ENCODE measurements at places on chromosomes 7 and 10. TPM values are rescaled to one million over a fixed set of nuclear protein-coding genes. Genes with fewer than 3 reads are reported as not detected.

DNA sequence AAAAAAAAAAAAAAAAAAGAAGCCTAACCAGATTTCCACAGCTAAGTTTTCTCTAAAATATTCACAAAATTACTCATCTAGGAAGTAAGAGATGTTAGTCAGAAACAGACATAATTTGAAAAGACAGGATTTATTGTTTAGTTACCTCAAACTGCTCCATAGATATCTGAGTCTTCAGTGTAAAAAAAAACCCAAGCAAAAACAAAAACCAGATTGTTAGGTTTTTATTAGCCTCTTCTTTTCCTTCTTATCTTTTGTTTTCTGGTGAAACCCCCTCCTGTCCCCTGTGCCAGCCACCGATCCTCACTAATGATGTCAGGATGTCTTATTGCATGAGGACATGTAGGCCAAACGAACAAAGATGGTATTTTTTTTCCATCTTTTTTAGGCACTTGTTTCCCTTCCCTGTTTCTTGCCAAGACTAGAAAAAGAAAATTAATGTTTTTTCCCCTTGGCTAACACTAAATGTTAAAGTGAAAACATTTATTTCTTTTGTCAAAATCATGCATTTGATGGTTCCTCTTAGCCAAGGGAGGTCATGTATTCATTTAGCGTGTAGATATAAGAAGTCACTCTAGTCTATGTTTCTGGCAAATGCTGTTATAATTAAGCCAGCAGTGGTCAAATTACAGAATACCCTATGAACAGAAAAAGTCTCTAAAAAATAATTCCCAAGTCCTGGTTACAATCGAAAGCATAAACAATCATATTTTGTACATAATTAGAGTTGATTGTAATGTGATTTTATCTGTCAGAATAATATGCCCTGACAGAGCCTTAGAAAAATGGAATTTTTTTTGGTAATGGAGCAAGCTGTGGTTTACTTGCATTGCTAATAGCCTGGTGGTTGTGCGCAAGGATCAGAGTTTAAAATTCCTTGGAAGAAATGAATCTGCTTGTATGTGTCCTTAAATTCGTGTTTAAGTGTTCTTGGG, 702.4 kb upstream of the FZD8 start:
- DNase-seq, result no peak

GRCh38 chr7:1890289-1891235, 220.5 kb downstream of the ELFN1 start:
- no peak for DNase-seq

- no peak for DNase-seq
Observed at GRCh38 chr7:118202061-118202460, 18.1 kb downstream of the LSM8 start.

The MOGAT3 gene
- not detected for polyA plus RNA-seq

DNA sequence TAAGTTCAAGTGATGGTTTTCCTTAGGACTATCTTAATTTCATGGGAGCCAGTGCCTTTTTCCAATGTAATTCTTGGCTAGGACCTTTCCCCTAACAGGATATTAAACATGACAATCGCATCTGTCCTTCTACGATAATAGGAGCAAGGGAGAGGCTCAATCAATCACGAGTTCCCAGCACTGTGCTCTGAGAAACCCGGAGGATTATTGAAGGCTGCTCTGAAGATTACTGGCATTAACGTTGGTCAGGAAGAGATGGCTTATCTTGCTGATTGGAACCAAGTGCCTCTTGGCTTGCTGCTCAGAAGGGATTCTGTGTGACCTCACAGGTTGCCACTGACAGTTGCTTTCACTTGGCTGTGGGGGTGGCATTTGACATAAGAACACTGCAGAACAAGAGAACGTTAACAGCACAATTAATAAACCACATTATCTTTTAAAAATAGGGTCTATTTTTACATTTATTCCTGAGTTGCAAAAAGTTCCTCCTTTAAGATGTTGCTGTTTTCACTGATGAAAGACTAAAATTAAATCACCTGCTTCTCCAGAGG, 252.1 kb upstream of the TAC1 start:
- no peak for DNase-seq

The CPXM2 gene
- polyA plus RNA-seq, result 0.25 TPM

DNA sequence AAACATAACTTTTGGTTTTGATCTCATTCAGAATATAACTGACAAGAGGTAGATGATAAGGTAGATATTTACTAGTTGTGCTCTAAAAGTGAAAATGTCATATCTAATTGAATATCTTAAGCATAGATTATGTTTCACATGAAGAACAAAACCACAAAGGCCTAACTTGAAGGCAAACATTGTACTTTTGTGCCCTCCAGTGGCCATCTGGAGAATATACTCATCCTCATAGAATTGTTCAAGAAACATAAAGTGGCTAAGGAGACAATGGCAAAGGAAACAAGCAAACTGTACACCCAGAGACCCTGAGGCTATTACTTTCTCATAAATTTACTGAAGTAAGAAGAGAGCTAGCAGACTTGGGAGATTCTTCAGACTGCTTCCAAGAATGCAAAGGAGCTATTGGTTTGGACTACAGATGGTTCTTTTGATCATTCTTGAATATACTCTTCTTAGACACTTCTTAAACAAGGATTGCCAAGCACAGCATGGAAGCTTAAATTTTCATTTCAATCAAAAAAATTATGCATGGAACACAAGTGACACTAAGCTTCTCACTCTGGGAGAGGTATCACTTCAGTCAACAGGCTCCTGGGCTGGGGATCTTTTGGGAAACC, 98.2 kb upstream of the DKK1 start:
- peak; percentile 77 for DNase-seq

GRCh38 chr10:7572391-7572790, 94.4 kb downstream of the ITIH5 start:
- DNase-seq, result no peak

The AEBP1 gene
- polyA plus RNA-seq, result 65.4 TPM

The CDHR1 gene
- polyA plus RNA-seq, result 0.96 TPM

DNA sequence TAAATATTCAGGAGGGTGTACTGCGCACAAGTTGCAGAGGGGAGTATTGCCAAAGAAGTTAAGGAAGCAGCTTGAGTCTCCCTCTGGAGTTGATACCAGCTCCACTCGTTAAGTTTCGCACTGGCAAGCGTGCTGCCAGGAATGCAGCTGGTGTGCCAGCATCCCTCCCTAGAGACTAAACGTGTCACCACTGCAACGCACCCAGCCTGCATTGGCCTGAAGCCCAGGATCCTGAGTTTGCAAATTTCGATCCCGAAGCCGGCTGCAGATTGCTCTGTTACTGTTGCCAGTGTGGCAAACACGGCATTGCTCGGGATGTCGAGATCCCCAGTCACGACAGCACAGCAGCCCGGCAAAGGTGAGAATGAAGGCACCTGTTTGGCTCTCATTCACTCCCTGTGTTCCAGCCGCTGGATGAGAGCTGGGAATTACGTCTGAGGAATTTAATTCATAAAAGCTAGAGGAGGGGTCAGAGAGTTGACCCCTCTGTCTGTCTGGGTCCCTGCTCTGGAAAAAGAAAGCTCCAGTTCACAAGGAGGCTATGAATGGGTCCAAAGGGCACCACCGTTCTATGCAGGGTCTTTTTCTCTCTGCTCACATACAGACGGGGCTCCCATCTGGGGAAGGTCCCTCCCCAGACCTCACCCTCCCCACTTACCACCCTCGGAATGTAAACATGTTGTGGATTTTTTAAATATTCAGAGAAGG, 61.0 kb downstream of the NRP1 start:
- DNase-seq, result no peak
